Renal cortical epithelial cell (primary cell): ENCODE measurements at places on chromosomes 11 and 22.

DNA sequence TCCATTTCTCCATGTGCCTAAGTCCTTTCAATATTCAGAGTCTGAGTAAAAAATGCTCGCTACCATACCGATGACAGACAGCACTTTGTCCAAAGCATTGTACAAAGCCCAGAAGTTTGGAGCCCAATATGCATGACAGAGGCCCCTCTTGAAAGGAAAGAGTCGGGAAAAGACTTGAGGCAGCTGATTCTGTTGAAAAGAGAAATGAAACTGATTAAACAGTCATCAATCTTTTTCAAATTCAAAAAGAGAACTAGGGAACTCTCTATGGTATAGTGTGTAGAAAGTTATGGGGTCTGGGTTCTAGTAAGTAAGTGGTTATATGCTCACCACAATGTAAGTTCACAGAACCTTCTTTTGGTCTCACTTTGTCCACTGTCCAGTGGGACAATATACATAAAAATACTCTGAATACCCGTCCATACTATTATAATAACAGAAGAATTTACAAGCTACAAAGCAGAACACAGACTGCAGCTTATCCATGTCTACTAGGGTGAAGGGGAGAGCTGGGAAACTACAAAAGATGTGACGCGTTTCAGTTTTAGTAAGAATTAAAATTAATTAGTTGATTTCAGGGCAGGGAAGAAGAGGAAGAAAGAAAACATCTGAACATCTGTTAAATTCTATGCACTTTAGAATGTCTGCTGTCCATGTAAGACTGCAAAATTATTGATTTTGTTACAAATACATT, 26.7 kb downstream of the ALG8 start:
- DNase-seq = no peak

DNA sequence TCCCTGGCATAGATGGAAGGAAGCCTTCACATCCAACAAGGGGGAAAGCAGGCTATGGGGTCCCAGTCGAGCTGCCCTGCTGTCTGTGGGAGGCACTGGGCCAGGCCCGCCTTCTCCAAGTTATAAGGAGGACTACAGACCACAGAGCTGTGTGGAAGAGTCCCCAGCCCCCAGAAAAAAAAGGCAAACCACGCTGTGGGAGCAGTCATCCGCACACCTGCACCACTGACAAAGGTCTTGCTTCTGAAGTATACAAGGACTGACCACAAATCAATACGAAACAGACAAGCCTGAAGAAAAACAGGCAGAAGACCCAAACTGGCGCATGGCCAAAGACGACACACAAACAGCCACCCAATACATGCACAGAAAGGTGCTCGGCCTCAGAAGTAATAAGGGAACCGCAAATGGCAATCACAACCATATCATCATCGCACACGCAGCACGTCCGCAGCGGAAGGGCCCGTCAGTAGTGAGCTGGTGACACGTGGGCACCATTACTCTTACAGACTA, 384.1 kb downstream of the CTTN start:
- no peak for DNase-seq

- DNase-seq = peak; percentile 29
Observed at GRCh38 chr11:3609416-3610265, 32.2 kb downstream of the ART5 start.

GRCh38 chr11:86156397-86156955, 87.6 kb upstream of the PICALM start:
- no peak for DNase-seq
